ENCODE measurements at places on chromosomes 12 and 14. TPM values are rescaled to one million over a fixed set of nuclear protein-coding genes. Genes with fewer than 3 reads are reported as not detected.

DNA sequence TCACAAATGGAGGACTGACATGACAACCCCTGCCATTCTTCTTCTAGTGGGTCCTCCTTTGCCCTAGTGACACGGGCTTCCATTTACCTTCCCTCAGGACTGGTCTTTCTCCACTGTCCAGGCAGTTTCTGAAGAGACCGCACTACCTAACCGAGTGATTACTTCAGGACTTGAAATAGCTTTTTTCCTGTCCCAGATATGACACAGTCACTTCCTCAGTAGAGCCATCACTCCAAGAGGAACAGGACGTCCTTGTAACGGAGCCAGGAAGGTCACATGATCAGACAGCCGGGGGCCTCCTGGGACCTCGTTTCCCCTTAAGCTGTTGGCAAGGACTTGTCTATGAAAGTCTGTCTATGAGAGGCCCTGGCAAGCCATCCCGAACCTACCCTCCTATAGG lies 62.3 kb downstream of the FOS start:
- no peak for DNase-seq
- H3K4me1 ChIP-seq, result no peaks in the 10 kb centered on the region
- H3K4me3 ChIP-seq, result no peak overlapping the region
- H3K36me3 ChIP-seq, result no peaks in the 10 kb centered on the region
- H3K27me3 ChIP-seq, result peaks cover 77% of the 10 kb centered on the region

DNA sequence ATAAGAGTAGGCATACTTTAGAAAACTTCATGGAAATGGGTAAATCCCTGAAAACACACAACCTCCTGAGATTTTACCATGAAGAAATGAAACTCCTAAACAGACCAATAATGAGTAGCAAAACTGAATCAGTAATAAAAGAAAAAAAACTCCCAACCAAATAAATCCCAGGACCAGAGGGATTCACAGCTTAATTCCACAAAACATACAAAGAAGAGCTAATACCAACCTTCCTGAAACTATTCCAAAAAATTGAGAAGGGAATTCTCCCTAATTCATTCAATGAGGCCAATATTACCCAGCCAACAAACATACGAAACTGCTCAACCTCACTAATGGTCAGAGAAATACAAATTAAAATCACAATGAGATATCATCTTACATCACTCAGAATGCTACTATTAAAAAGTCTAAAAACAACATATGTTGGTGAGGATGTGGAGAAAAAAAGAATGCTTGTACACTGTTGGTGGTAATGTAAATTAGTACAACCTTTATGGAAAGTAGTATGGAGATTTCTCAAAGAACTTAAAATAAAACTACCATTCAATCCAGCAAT lies 97.3 kb upstream of the ST8SIA1 start:
- H3K27me3 ChIP-seq, result no peaks in the 10 kb centered on the region
- no peak overlapping the region for H3K27ac ChIP-seq
- H3K4me1 ChIP-seq, result peaks cover 10% of the 10 kb centered on the region
- no peak for DNase-seq

DNA sequence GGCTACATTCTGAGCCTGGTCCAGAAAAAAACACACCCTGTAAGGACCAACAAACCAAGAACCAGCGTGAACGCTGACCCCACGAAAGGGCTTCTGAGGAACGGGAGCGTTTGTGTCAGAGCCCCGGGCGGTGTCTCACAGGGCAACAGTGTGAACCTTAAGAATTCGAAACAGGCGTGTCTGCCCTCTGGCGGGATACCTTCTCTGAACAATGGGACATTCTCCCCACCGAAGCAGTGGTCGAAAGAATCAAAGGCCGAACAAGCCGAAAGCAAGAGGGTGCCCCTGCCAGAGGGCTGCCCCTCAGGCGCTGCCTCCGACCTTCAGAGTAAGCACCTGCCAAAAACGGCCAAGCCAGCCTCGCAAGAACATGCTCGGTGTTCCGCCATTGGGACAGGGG lies 7.9 kb downstream of the DACT1 start:
- no peaks in the 10 kb centered on the region for H3K27me3 ChIP-seq
- no peak overlapping the region for H3K27ac ChIP-seq
- no peaks in the 10 kb centered on the region for H3K4me1 ChIP-seq
- no peak overlapping the region for H3K4me3 ChIP-seq
- no peaks in the 10 kb centered on the region for H3K36me3 ChIP-seq

SMOC1 gene
- 39.6 TPM for total RNA-seq

- DNase-seq, result no peak
- H3K4me1 ChIP-seq, result no peaks in the 10 kb centered on the region
- H3K36me3 ChIP-seq, result no peaks in the 10 kb centered on the region
- no peak overlapping the region for H3K27ac ChIP-seq
Measured at GRCh38 chr14:38124506-38124905, 83.2 kb upstream of the SSTR1 start.

NKX2-1 gene
- total RNA-seq, result not detected

- peaks cover 7% of the 10 kb centered on the region for H3K4me1 ChIP-seq
- H3K27me3 ChIP-seq, result peaks cover 94% of the 10 kb centered on the region
- peaks cover 6% of the 10 kb centered on the region for H3K36me3 ChIP-seq
- no peak overlapping the region for H3K27ac ChIP-seq
- peak overlapping the region; percentile 74 for H3K4me3 ChIP-seq
Measured at GRCh38 chr14:94770251-94770749, 387 bp upstream of the GSC start.

NAV3 gene
- total RNA-seq, result 4.1 TPM

DCN gene
- total RNA-seq, result not detected

COQ10A gene
- total RNA-seq, result 10.7 TPM

DNA sequence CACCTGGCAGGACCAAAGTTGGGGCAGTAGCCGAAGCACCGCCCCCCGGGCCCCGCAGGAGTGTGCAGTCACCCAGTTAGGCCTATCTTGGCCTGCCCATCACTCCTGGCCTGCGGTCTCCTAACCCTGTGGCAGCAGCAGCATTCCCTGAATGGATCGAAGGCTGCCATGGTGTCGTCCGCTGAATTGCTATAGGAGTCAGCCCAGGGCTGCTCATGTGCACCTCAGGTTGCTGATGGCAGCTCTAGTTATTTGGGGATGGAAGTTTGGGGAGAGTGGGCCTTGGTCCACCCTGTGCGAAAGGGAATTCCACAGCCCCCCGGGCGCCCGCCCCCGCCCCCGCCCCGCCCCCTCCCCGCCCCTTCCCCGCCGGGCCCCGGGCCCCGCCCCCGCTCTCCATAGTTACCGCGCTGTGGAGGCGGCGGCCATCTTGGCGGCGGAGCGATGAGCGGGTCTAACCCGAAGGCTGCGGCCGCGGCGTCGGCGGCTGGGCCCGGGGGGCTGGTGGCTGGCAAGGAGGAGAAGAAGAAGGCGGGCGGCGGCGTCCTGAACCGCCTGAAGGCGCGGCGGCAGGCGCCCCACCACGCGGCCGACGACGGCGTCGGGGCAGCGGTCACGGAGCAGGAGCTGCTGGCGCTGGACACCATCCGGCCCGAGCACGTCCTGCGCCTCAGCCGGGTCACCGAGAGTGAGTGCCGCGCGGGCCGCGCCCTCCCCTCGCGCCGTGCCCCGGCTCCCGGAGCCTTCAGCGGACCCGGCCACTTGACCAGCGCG lies at the start of gene UNC119B:
Gene UNC119B (plus strand): TSS at position 428 of the 774 bp plus-strand sequence. CDS start 17 bp downstream, at position 445.
- peak within 1 kb of the TSS; percentile 85 for H3K27ac ChIP-seq
- H3K27me3 ChIP-seq, result no peaks in the 10 kb centered on the region
- H3K4me3 ChIP-seq, result peak within 1 kb of the TSS; percentile 94
- H3K4me1 ChIP-seq, result peaks cover 35% of the 10 kb centered on the region

DNA sequence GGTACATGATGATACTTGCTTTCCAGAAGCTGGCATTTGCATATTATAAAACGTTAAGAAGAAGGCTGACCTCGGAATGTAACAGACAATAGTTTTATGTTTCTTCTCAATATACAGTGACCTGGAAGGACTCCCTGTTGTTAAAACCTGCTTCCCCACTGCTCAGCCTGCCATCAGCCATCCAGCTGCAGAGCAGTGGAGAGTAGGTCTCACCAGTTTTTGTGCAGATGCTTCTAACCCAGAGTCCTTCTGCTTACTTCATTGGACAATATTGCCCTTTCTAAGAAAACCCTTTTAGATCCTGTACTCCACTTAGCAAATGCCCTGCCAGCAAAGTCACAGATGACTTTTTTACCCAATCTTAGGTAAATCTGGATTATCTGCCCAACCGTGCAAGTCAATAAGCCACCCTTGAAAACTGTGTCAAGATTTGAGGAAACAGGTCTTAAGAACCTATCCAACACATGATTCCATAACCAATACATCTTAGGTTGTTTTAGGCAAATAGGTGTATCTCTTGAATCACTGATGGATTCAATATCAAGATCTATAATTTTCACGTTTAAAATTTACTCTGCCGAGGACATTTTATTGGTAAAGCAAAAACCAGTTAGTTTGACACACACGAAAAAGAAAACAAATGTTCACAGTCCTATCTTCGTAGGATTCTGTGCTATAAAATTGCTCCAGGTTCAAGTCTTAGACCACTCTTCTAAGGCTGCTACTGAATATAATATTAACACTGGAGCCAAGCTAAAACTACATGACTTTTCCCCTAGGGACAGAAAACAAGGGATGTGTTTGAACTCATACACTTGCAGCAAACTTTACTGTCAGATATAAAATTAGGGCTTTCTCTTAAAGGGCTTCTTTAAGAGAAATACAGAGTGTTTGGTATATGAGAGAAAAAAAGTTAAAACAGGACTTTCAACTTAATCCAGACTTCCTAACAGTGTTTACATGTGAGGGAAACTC lies 5.7 kb downstream of the PHLDA1 start:
- H3K4me3 ChIP-seq, result peak overlapping the region; percentile 67
- peak overlapping the region; percentile 89 for H3K27ac ChIP-seq
- no peaks in the 10 kb centered on the region for H3K27me3 ChIP-seq
- peaks cover 35% of the 10 kb centered on the region for H3K4me1 ChIP-seq
- peak; percentile 35 for DNase-seq

DNA sequence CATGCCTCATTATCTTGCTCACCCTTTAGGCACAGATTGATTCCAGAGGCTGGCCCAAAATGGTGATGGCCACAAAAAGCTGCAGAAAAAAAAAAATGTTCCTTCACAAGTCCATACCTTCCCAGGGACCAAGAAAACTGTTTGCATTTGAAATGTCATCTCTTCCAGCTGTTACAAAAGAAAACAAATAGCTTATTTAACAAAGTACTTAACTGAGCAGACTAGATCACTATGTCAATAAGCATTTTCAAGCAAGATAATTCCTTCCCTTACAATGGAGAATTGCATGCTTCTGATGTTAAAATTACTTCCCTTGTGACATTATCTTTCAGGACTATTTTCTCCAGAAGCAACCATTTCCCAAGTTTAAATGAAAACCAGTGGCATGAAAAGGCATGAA lies 377.9 kb upstream of the KITLG start:
- H3K36me3 ChIP-seq, result no peaks in the 10 kb centered on the region
- peaks cover 55% of the 10 kb centered on the region for H3K4me1 ChIP-seq
- no peaks in the 10 kb centered on the region for H3K27me3 ChIP-seq
- no peak overlapping the region for H3K27ac ChIP-seq
- no peak overlapping the region for H3K4me3 ChIP-seq

TAS2R31 gene
- total RNA-seq, result 4.1 TPM

ADAM21 gene
- 0.17 TPM for total RNA-seq

CMA1 gene
- total RNA-seq, result not detected

FOXN4 gene
- not detected for total RNA-seq

- peaks cover 14% of the 10 kb centered on the region for H3K27me3 ChIP-seq
- peak within 1 kb of the TSS; percentile 81 for H3K4me3 ChIP-seq
- peaks cover 8% of the 10 kb centered on the region for H3K36me3 ChIP-seq
- H3K4me1 ChIP-seq, result no peaks in the 10 kb centered on the region
Measured at GRCh38 chr12:24948757-24949722, at the start of gene BCAT1. Gene BCAT1, minus strand, starts transcription at chr12:24949101. Its CDS starts 169 bp downstream, at chr12:24948932.

GRCh38 chr12:38159591-38160317 lies 156.8 kb upstream of the ALG10B start:
- H3K27me3 ChIP-seq, result no peaks in the 10 kb centered on the region
- no peak overlapping the region for H3K27ac ChIP-seq
- no peaks in the 10 kb centered on the region for H3K36me3 ChIP-seq
- DNase-seq, result no peak
- no peaks in the 10 kb centered on the region for H3K4me1 ChIP-seq
- no peak overlapping the region for H3K4me3 ChIP-seq

DNA sequence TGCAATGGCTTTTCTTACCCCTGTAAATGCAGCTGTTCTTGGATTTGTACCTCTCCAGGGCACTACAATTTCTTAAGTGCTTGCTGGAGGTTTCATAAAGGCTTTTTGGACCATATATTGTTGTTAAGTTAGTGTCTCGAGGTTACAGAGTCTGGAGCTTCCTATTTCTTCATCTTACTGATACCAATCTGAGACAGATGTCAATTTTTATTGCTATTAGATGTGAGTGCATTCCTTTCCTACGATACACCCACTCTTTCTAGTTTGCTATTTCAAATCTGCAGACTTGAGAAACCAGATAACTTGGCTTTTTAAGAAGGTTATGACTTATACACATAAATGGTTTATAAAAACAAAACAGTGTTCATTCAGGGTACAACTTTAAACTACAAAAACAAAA lies 2.1 kb downstream of the NOXRED1 start:
- peaks cover 5% of the 10 kb centered on the region for H3K36me3 ChIP-seq
- no peak overlapping the region for H3K4me3 ChIP-seq
- H3K4me1 ChIP-seq, result peaks cover 12% of the 10 kb centered on the region
- H3K27ac ChIP-seq, result no peak overlapping the region

PSMB5 gene
- 121 TPM for total RNA-seq

- H3K4me3 ChIP-seq, result no peak overlapping the region
- peaks cover 33% of the 10 kb centered on the region for H3K27me3 ChIP-seq
- H3K4me1 ChIP-seq, result no peaks in the 10 kb centered on the region
- no peak for DNase-seq
- H3K36me3 ChIP-seq, result no peaks in the 10 kb centered on the region
- no peak overlapping the region for H3K27ac ChIP-seq
Measured at GRCh38 chr14:93546642-93547041, 115.9 kb downstream of the UNC79 start.

LRP1 gene
- total RNA-seq, result 16.6 TPM

- no peaks in the 10 kb centered on the region for H3K27me3 ChIP-seq
- H3K27ac ChIP-seq, result peak overlapping the region; percentile 50
- peak overlapping the region; percentile 57 for H3K4me3 ChIP-seq
- DNase-seq, result peak; percentile 76
- no peaks in the 10 kb centered on the region for H3K36me3 ChIP-seq
- H3K4me1 ChIP-seq, result peaks cover 47% of the 10 kb centered on the region
Measured at GRCh38 chr12:79448816-79449215, 241.9 kb downstream of the PAWR start.

DNA sequence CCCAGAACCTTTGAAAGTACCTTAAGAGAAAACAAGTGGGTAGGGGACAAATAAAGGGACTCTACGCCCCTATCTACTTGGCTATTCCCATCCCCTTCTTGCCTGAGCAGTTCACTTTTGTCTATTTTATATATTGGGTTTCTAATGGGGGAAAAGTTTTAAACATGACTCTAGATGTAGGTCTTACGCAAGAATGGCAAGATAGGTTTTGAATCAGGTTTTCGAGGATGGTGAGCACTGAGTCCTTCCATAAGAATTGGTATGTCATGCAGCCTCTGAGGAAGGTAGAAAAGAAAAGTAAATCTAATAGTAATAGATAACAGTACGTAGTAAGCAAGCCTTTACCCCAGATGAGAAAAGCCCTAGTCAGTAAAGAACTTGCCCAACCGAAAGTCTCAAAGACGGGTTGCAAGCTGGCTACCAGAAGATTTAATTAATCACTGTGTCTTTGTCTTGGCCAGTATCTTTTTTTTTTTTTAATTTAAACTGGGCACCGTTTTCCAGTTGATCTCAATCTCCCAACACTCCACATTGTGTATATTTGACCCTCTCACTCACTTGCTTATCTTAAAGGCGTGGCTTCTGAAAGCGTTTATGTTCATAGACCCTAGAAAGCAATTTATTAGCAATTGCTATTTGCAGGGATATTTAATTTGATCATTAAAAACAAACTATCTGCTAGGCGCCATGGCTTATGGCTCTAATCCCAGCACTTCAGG lies 86.6 kb upstream of the TMEM263 start:
- H3K27me3 ChIP-seq, result no peaks in the 10 kb centered on the region
- no peak for DNase-seq
- H3K4me1 ChIP-seq, result no peaks in the 10 kb centered on the region
- no peak overlapping the region for H3K4me3 ChIP-seq
- H3K36me3 ChIP-seq, result no peaks in the 10 kb centered on the region

IGF1 gene
- not detected for total RNA-seq

All from Calu3 (cell line).